ENCODE measurements at places on chromosomes 1 and 21.

DNA sequence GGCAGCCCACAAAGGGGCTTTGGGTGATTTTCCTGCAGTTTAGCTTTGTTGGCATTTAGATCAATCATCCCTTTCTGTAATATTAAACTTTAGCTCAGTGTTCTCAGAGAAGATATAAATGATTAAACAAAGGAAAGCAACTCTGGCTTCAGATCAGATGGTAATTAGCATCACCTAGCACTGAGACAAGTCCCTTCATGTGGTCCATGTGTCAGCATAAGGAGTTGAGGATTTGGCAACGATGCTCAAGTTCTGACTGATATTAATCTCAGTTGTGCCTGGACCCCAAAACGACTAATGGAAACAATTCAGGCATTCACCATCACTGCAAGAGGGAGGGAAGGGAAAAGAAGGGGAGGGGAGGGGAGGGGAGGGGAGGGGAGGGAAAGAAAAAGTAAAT, 60.4 kb downstream of the SEC16B start:
- DNase-seq, result no peak

GRCh38 chr1:97934491-97934890, 13.7 kb upstream of the DPYD start:
- DNase-seq, result no peak

DNA sequence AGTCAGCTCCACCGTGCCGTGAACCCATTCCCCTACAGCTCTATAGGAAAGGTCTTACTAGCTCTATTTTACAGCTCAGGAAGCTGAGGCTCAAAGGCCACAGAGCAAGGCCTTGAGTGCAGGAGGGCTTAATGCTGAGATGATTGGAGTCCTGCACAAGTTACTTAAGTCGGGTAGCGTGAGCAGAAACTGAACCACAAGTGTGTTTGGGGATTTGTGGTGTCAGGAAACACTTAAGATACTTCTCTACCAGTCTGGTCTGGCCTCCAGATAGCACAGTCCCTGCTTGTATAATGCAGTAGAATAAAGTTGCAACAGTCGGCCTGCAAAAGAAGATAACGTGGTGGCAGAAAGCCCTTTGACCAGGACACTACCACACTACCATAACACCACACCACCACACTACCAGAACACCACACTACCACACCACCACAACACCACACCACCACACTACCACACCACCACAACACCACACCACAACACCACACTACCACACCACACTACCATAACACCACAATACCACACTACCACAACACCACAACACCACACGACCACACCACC, 118.1 kb downstream of the SPSB1 start:
- DNase-seq, result no peak

DNA sequence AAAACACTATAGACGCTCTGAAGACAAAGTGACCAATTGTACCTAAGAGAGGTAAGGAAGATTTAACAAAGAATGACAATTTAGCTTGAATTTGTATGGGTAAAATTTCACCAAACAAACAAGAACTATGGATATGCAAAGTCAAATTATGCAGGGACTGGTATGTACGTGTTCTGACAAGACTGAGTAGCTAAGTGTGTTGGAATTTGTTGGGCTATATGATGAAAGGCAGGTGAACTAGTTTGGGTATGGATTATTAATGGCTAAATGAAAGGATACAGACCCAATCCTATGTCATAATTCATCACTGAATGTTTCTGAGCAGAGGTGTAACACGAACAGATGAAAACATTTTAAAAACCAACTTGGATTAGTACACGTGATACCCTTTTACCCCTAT, 7.6 kb downstream of the DNTTIP2 start:
- DNase-seq, result no peak

GRCh38 chr1:173529106-173529505, 52.0 kb downstream of the PRDX6 start:
- DNase-seq, result no peak

- no peak for DNase-seq
These were observed 17.6 kb downstream of the RABIF start for GRCh38 chr1:202871367-202871766.

DNA sequence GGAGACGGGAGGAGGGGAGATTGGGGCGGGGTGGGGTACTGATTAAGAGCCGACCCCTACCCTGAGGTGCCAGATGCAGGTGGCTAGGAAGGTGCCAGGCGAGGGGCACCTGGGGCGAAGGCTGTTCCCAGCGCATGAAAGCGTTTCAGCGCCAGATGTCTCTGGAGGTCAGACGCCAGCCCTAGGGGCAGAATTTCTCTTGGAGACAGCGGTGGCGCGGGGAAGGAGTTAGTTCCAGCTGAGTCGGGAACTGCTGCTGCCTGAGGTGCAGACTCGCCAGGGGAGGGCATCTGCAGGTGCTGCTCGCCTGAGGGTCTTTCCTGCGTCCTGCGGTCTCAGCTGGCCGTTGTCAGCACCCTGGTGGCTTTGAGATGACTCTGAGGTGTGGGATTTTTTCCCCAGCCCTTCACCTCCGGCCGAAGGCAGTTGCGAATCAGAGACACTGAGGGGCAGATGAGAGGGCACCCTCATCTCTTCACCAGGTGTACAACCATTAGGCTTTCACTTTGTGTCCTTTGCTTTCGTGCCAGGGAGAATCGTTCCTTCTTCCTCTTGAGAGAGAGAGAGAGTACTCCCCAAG, 539 bp downstream of the CGN start:
- DNase-seq, result no peak

Measured in central memory CD4-positive, alpha-beta T cell (primary cell).